NCI-H1694 (cell line): ENCODE measurements at places on chromosomes 5 and 9.
A peak's percentile ranks its signal among the peaks of the same experiment; 100 is the strongest.

GRCh38 chr5:32031089-32031488, 143.0 kb downstream of the GOLPH3 start:
- DNase-seq: no peak

DNA sequence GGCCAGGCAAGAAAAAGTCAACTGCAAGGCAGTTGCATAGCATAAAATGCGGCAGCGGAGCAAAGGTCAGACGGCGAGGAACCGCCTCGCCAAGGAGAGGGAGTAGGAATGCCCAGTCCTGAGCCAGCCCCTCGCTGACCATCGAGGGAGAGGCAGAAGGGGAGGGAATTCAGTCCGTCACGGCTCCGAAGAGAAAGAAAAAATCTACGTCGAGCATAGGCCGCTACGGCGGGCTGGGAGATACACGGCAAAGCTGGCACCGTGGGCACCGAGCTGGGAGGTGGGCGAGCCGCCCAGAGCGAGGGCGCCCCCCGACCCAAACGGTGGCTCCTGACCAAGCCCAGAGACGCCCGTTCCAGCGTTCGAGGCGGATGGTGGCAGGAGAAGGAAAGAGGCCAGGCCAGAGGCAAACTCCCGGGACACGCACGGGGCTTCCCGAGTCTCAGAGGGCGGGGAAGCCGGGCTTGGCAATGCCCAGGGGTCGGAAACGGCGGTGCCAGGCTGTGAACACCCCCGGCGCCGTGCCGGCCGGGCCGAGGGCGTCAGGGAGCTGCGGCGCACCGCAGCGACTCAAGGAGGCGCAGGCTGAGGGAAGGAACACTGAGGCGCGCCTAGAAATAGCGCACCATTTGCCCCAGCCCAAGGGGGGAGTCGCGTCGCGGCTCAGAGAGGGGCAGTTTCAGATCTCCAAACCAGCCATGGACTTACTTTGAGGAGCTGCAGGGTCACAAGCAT, 518 bp downstream of the SPRY4 start:
- DNase-seq: no peak

DNA sequence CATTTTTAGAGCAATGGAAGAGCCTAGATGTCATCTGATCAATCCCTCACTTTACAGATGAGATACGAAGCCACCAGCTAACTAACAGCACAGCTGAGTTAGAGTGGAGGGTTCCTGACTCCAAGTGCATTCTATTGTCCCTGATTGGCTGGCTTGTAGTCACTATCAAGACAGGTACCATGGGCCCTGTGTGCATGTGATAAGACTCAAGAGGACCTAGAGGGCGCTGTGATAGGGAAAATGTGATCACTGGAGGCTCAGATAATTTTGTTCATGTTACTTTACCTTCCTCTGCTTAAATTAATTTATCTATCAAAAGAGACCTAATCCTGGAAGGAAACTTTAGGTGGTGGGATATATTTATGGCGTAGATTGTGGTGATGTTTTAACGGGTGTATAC, 19.5 kb upstream of the SNAPC3 start:
- DNase-seq: peak; percentile 9

DNA sequence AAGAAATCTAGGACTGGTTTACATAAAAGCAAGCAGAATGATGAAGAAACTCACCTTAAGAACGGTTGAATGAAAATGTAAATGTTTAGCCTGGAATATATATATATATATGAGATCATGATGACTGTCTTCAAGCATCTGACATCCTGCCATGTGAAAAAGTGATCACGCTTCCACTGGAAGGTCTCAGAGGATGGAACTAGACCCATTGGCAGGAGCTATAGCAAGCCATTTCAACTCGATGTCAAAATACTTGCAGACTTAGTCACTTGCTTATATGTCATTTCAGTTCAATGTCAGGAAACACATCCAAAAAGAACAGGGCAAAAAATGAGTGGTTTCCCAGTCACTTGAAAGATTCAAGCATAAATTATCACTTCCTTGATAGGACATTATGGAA, 22.2 kb upstream of the TMEM161B start:
- no peak for DNase-seq

GRCh38 chr9:107547772-107548297, 58.3 kb upstream of the KLF4 start:
- no peak for DNase-seq

- no peak for DNase-seq
Measured at GRCh38 chr5:139470821-139471300, at the start of gene SMIM33. TSS of gene SMIM33 (plus strand) at chr5:139471004. CDS start at chr5:139471122, 118 bp downstream.

DNA sequence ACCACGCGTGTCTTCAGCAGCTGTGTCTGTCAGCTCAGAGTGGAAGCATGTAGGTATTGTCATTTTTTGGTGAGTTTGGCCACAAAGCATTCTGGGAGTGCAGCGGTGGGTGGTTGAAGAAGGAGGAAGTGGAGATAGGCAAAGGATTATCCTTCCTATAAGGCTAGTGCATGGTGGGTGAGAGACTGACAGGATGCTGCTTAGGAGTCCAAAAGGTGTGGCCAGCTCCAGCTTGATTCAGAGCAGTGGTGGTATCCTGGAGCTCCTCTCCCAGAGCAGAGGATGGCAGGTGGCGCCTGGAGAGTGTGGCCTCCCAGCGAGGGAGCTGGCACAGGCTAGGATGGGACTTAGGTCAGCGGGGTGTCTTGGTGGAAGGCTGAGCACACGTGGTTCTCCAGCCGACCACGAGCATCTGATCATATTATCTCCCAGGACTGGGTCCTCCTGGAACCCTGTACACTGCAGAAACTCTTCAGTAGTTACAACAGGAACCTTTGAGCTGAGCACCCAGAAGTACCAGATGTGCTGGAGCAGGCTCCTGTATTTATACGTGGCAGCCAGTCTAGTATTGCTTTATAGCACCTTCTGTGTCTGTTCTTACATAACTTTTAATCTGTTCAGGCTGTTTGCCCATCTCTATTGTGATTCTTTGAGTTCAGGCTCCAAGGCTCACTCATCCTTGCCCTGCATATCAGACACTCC, 29.6 kb downstream of the MAML1 start:
- DNase-seq: no peak

GRCh38 chr5:92574023-92574422, 1007.0 kb downstream of the NR2F1-AS1 start:
- DNase-seq: no peak

- DNase-seq: no peak
Measured at GRCh38 chr5:177469750-177470525, 3.5 kb downstream of the DBN1 start.

GRCh38 chr9:126973651-126974529, 59.3 kb downstream of the RALGPS1 start:
- DNase-seq: no peak

DNA sequence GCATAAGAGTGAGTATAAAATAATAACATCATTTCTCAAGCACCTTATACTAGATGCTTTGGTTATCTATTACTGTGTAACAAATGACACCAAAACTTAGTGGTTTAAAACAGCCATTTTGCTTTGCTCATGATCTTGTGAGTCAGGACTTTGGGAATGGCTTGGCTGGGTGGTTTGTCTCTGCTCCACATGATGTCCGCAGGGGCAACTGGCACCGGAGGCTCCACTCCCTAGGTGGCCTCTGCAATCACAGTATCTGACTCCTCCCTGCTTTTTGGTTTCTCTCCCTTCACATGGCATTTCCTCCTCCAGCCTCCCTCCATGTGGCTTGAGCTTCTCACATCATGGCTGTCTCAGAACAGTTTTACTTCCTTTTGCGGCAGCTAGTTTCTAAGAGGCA, 259.5 kb downstream of the GAS1 start:
- DNase-seq: no peak

DNA sequence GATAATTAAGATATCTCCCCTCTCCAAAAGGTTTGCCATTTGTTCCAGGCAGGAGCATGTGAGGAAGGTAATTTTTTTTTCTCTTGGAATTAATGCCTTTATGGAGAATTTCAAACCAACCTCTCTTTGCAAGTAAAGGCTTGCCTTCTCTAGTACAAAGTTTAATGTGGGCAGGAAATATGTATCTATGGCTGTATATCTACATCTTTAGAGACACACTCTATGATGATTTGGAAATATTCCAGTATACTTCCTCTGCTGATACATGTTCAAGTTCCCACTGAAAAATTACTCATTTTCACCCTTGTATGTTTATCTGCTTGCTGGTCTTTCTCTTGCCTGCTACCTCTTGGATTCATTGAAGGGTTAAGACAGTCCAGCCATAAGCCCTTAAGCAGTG, 83.5 kb upstream of the SEMA6A start:
- DNase-seq: no peak

GRCh38 chr5:175876107-175876506, 4.7 kb downstream of the CPLX2 start:
- no peak for DNase-seq

GRCh38 chr5:155303120-155303519, 289.6 kb downstream of the KIF4B start:
- no peak for DNase-seq

DNA sequence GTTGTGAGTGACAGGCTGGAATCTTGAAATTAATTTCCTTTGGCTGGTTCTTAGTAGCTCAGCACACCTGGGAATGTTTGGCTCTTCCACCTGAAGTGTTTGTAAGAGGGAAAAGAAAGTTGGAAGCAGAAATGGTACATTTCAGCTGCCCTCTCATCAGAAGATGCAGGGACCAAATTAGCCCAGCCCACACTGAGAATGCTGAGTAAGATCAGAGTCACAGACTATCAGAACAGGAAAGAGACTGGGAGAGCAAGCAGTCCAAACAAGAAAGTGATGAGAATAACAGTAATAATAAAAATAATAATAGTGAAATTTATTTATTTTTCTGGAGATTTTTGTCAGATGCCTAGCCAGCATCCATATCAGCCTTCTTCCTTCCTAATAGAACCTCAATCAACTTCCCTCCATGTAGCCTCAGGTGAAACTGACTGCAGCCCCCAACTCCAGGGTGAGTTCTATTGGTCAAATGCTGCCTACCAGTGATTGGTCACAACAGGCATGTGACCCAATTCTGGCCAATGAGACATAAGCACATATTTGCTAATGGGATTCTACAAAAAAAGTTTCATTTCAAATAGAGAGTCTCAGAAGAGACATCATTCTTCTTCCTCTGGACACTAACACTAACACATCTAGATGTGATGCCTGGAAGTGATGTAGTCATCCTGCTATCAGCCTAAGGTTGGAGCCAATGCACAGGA, 31.2 kb upstream of the ADRA1B start:
- no peak for DNase-seq

DNA sequence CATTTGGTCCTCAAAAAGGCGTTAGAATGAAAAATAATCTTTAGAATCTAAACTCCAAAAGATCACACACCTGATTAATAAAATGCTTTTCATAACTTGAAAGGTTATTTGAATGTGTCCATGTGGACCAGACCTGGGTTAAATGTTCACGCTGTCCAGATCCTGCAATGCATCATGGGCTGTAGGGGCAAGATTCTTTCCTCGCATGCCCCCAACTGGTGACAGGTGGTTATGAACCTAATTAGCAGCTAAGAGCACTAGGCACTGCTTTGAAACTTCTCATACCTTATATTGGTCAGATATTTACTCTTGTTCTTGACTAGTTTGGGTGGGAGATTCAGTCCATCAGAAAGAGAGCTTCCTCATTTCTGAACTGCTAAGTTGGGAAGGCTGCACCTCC, 19.3 kb upstream of the PIP5K1B start:
- DNase-seq: no peak

GRCh38 chr5:172436078-172436878, 18.0 kb downstream of the SH3PXD2B start:
- DNase-seq: no peak

DNA sequence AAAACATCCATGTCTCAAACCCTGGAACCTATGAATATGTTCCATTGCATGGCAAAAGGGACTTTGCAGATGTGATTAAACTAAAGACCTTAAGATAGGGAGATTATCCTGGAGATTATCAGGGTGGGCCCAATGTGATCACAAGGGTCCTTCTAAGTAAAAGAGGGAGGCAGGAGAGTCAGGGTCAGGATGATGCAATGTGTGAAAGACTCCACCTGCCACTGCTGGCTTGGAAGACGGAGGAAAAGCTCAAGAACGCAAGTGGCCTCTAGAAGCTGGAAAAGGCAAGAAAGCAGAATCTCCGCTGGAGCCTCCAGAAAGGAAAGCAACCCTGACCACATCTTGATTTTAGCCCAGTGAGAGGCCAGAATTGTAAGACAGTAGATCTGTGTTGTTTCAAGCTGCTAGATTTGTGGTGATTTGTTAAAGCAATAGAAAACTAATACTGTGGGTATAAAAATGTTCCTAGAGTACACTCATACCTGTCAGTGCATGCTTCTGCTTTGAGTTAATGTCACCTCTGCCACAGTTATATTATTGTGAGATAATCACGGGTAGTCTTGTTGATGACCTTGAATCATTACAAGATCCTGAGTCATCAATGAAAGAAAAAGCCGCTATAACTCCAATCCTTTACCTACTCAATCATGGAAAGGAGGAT, 93.5 kb upstream of the TNPO1 start:
- no peak for DNase-seq

- DNase-seq: no peak
Measured at GRCh38 chr9:97889941-97890887, 32.1 kb downstream of the TRMO start.

GRCh38 chr5:150149618-150150017, 6.0 kb downstream of the PDGFRB start:
- DNase-seq: no peak

DNA sequence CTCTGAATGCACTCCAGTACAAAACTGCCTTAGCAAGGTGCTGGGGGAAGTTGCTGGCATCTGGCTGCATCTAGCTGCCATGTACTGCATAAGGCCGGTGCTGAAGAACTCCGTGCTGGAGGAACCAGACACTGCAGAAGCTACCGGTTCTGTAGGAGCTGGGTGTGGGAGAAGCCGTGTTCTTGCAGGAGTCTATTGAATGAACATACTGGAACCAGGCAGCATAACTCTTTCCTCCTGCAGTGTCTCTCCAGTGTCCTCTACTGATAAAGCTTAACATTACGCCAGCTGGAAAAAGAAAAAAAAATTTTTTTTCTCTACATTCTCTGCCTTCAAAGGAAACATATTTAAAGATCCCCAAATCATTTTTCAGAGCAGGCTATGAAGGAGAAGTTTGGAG, 38.5 kb downstream of the VPS13A start:
- DNase-seq: no peak

DNA sequence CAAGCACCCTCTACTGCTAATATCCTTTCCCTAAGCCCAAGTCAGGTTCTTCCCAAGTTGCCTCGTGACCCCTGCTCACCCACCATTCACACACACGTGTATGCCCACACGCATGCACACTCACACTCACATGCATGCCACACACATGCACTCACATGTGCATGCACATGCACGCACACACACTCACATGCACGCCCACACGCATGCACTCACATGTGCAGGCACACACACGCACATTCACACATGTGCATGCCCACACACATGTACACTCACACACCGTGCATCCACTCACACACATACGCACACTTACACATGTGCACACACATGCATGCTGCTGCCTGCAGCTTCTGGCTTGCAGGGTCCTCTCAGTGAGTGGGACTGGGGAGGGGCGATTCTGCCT, 62.9 kb upstream of the STXBP1 start:
- no peak for DNase-seq

- no peak for DNase-seq
Measured at GRCh38 chr5:84378420-84378819, 6.3 kb downstream of the EDIL3 start.

DNA sequence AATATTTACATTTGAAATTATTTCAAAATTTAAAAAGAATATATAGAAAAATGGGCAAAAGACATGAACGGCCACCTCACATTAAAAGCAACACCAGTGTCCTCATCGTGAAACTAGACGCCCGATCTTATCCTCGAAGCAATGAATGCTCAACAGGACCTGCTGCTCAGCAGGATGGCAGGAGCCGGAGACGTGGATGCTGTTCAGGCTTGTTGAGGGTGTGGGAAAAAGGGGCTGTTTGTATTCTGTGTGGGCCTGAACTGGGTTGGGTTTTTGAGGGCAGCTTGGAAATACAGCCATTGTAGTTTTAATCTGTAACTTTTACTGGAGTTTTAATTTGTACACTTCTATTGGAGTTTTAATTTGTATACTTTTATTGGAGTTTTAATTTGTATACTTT, 20.3 kb downstream of the EXOC3 start:
- no peak for DNase-seq
